ENCODE measurements at places on chromosomes 12 and 14.

- DNase-seq = no peak
Observed at GRCh38 chr12:2044165-2044564, 8.6 kb upstream of the CACNA1C start.

GRCh38 chr14:76863724-76864407 is 37.7 kb downstream of the LRRC74A start:
- no peak for DNase-seq

DNA sequence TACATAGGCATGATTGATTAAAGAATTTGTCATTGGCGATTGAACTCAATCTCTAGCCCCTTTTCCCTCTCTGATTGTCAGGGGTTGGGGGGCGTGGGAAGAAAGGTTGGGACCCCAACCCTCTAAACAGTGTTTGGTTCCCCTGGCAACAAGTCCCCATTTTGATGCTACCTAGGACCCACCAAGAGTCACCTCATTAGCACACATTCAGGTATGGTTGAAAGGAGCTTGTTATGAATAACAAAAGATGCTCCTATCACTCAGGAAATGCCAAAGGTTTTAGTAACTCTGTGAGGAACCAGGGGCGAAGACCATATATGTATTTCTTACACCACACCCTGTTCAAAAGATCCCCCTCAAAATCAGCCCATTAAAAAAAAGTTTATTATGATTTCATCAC is 14.3 kb downstream of the RNF212B start:
- DNase-seq = no peak

- DNase-seq = no peak
Observed at GRCh38 chr12:12011880-12012260, 58.9 kb upstream of the BCL2L14 start.

DNA sequence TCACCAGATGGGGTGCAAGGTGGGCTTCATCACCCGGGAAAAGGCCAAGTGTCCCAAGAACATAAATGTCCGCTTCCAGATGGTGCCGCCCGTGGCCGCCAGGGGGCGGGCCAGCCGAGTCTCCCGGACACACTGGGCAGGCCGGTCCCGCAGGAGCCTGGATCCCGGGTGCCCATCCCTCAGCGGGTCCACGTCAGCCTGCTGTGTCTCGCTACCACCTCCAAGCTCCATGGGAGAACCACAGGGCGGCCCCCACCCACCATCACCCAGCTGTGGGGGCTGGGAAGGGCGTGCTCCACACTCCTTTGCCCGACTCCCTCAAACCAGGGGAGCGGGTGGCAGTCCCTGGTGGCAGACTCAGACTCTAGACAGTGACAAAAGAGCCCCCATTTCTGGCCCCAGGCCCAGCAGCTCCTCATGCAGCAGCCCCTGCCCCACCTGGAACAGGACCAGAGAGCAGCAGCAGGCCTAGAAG is 22.0 kb upstream of the NUDT14 start:
- peak; percentile 38 for DNase-seq

- no peak for DNase-seq
Observed at GRCh38 chr12:111222027-111222414, 146.9 kb downstream of the PHETA1 start.

DNA sequence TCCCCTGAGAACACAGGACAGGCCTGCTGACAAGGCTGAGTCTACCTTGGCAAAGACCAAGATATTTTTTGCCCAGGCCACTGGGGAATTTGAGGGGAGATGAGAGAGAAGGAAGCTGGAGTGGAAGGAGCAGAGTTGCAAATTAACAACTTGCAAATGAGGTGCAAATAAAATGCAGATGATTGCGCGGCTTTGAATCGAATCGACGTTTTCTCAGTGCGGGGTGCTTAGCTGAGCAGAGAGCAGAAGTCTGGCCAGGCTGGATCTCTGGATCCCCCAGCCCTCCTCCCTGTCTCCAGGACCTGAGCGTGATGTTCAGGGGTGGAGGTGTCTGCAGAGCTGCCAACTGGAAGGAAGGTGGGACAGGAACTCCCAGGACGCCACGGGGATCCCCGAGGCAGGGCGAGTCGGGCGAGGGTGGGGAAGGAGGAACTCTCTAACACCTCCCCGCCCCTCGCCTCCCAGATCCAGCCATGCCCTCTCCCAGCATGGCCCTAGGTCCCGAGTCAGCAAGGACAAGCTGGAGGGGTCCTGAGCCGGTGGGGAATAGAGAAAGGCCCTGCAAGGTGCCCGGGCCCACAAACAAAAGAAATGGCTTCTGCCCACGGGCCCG is 527 bp upstream of the CARMIL3 start:
- DNase-seq = no peak

DNA sequence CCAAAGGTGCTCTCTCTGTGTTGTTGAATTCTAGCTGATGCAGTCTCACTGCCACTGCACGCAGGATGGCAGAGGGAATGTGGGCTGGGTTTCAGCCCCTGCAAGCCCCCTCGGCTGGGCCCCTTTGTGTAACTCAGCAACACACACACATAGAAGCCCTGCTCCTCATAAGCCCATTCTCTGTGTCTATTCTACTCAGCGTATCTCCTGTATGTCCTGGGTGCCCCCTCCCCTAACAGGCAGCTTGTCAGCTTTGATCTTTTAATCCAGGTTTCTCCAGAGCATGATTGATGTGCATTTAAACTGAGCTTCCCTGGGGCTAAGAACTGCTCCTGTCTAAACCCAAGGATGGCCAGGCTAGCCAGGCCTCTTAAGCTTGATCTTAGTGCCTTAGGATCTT is 43.0 kb downstream of the SRRM4 start:
- DNase-seq = no peak

DNA sequence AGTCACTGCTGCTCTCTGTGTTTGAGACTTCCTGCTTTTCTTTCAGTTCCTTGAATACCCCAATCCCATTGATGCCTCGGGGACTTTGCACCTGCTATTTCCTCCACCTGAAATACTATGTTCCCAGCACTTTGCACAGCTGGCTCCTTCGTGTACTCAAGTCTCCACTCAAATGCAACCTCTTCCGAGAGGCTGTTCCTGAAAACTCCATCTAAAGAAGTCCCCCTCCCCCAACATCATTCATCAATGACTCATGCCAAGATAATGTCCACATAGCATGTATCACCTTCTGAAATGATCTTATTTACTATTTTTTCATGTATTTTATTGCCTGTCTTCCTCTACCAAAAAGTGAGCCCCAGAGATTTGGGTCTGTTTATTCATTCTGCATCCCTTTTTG is 48.6 kb downstream of the HSPB8 start:
- DNase-seq = no peak

DNA sequence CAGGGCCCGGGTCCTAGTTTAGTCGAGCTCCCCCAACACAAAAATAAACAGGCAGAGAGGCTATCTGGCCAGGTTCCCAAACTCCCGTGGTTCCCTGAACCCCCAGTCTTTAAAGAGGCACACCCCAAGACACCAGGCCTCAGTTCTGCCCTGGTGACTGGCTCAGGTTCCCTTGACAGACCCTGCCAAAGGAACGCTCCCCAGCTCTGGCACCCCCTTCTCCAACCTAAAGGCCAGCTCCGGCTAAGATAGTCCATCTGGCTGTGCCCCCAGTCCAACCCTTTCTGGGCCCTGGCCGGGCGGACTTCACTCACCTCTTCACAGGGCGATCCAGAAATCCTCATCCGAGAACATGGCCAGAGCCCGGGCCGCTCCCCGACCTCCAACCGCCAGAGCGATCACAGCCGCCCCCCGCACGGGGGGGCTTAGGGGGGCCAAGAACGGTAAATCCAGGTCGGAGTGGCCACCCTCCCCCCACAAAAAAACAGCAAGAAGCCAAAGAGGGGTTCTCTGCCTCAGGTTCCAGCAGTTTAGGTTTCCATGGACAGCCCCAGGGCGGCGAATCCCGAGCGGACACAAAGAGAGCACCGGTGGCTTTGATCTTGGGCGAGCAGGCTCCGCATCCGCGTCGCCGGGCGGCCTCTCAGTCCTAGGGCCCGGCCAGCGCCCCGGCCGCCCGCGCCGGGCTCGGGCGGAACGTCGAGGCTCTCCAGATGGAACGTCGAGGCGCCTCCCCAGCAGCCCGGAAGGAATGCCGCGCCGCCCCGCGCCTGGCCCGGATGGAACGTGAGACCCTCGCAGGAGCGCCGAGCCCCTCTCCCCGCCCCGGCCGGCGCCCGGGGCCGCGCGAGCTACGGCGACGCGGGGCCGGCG is 1.1 kb downstream of the KMT2D start:
- DNase-seq = no peak

DNA sequence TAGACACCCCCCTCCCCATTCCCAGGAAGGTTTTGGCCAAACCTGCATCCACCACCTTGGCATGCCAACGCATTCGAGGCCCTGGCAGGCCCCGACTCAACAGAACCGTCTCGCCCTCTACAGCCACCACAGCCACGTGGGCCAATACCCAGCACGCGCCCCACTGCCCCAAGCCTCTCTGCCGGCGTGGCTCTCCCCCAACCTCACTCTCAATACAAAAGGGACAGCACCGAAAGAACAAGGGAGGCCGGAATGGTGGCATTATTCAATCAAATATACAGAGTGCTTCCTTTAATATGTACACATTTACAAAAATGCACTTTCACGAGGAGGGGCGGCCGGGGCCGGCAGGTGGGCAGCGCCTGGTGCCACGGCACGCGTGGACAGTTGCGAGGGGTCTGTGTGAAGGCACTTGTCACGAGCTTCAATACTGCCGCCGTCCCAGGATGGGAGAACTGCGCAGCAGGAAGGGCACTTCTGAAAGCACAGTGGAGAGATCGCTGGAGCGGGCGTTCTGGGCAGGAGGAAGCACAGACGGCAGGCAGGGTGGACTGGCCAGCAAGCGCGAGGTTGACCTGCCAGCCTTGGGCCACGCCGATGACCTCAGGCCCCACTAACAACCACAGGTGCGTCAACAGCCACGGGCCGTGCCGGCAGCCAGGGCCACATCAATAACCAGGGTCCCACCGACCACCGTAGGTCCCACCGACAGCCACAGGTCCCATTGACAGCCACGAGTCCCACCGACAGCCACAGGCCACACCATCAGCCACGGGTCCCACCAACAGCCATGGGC is 26.9 kb downstream of the JAG2 start:
- DNase-seq = no peak

DNA sequence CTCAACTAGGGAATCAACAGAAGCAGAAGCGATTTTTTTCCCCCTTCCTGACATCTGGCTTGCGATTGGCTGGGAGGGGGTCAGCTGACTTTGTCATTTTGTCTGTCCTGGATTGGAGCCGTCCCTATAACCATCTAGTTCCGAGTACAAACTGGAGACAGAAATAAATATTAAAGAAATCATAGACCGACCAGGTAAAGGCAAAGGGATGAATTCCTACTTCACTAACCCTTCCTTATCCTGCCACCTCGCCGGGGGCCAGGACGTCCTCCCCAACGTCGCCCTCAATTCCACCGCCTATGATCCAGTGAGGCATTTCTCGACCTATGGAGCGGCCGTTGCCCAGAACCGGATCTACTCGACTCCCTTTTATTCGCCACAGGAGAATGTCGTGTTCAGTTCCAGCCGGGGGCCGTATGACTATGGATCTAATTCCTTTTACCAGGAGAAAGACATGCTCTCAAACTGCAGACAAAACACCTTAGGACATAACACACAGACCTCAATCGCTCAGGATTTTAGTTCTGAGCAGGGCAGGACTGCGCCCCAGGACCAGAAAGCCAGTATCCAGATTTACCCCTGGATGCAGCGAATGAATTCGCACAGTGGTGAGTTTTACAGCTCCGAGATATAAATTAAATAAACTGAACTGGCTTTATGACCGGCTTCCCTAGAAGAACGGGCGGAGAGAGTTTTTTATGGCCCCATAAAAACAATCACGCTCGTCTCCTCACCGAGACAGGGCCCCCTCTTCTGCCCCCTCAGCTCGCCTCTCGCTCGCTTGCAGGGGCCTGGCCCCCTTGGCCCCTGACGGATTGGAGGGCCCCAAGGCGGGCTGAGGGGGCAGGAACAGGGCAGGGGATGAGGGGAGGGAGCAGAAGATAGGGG is at the start of gene HOXC6:
Gene HOXC6 (plus strand): TSS at position 127 of the 888 bp plus-strand sequence. CDS start 82 bp downstream, at position 209.
- no peak for DNase-seq

GRCh38 chr12:49798934-49799333 is 29.3 kb downstream of the NCKAP5L start:
- no peak for DNase-seq

- DNase-seq = no peak
Observed at GRCh38 chr14:55146425-55146824, 17.4 kb downstream of the LGALS3 start.

- no peak for DNase-seq
Observed at GRCh38 chr12:88746386-88746785, 166.1 kb upstream of the KITLG start.
